ENCODE measurements at places on chromosomes 7 and 10. TPM values are rescaled to one million over a fixed set of nuclear protein-coding genes. Genes with fewer than 3 reads are reported as not detected.

FIS1 gene
- 489 TPM for polyA plus RNA-seq

DNA sequence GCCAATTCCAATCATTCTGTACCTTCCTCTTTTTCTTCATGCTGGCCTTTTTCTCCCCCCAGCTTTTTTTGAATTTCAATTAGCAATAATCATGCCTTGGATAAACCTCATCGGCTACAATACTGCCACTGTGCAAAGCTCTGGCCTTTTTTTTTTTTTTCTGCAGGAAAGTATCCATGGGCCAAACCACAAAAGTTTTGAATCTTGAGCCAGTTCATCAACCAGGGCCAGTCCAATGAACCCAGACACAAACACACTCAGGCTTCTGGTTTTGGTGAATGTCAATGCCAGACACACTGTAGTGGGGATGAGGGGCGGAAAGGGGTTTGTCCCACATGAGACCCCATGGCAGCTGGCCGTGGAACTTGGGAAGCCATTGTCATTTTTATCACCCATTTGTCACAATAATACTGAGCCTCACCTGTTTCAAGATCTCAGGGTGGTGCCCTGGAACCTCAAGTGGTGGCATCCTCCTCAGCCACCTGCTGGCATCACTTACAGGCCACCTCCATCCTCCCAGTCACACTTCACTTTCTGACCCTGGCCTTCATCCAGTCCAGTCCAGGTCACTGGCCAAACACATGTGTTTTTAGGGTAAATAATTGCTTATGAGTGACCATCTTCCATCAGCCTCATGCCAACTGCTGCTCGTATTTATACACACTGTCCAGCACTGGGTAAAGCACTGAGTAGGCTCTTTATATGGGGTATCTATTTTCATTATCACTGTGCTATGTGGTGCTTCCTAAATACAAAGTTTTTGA lies 40.8 kb upstream of the TSPAN33 start:
- H3K4me1 ChIP-seq: no peaks in the 10 kb centered on the region
- peaks cover 28% of the 10 kb centered on the region for H3K27me3 ChIP-seq
- no peak overlapping the region for H3K27ac ChIP-seq

SPDYE9 gene
- not detected for polyA plus RNA-seq

DNA sequence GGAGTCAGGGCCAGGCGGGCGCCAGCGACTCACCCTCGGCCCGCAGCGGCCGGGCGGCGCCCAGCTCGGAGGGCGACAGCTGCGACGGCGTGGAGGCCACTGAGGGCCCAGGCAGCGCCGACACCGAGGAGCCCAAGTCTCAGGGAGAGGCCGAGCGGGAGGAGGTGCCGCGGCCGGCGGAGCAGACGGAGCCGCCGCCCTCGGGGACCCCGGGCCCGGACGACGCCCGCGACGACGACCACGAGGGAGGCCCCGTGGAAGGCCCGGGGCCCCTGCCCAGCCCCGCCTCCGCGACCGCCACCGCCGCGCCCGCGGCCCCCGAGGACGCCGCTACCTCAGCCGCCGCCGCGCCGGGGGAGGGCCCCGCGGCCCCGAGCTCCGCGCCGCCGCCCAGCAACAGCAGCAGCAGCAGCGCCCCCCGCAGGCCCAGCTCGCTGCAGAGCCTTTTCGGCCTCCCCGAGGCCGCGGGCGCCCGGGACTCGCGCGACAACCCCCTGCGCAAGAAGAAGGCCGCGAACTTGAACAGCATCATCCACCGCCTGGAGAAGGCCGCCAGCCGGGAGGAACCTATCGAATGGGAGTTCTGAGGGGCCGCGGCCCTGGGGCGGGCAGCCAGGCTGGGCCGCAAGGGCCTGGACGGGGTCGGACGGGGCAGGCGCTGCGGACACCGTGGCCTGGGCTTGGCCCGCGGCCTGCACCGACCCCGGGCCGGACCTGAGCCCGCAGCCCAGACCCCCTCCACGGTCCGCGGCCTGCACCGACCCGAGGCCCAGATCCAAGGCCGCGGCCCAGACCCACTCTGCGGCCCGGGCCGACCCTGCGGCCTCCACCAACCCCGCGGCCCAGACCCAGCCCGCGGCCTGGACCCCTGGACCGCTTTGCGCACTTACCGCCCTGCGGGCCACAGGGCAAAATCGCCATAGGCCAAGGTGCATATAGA lies 37.9 kb upstream of the SH2B2 start:
- H3K36me3 ChIP-seq: peaks cover 14% of the 10 kb centered on the region
- no peak overlapping the region for H3K4me3 ChIP-seq
- H3K27ac ChIP-seq: no peak overlapping the region
- no peaks in the 10 kb centered on the region for H3K27me3 ChIP-seq
- no peaks in the 10 kb centered on the region for H3K4me1 ChIP-seq
- DNase-seq: no peak

MYO3A gene
- polyA plus RNA-seq: not detected

DNA sequence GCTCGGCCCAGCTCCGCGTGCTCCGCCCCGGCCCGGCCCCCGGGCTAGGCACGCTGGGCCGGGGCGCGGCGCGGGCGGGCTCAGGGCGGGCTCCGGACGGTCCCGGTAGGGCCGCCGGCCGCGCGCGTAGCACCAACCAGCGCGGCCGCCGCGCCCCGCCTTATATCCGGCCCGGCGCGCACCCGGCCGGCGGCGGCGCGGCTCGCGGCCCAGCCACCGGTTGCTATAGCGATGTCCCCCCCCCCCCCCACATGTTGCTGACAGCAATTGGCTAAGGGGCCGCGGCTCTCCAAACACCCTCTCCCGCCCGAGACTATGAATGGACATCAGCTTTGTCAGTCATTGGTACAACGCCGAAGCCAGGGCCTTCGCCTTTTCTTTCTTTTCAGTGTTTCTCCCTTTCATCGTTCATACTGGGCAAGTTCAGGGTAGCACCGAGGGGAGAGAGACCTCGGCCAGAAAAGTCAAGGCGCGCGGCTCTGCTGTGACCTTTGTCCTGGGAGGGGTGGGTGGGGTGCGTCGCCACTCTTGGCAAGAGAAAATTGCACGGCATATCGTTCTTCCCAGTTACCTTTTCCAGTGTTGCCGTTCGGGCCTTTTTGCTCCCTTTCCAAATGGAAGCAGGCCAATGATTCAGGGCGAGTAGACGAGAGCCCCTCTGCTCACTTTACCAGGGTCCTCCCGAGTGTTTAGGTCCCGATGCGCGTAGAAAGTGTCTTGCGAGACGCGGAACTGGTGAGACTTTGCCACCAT lies 354.2 kb downstream of the DNAJB6 start:
- H3K27me3 ChIP-seq: peaks cover 24% of the 10 kb centered on the region
- DNase-seq: no peak
- H3K4me1 ChIP-seq: no peaks in the 10 kb centered on the region
- H3K4me3 ChIP-seq: no peak overlapping the region
- H3K36me3 ChIP-seq: no peaks in the 10 kb centered on the region

PARD3 gene
- 13.1 TPM for polyA plus RNA-seq

DNA sequence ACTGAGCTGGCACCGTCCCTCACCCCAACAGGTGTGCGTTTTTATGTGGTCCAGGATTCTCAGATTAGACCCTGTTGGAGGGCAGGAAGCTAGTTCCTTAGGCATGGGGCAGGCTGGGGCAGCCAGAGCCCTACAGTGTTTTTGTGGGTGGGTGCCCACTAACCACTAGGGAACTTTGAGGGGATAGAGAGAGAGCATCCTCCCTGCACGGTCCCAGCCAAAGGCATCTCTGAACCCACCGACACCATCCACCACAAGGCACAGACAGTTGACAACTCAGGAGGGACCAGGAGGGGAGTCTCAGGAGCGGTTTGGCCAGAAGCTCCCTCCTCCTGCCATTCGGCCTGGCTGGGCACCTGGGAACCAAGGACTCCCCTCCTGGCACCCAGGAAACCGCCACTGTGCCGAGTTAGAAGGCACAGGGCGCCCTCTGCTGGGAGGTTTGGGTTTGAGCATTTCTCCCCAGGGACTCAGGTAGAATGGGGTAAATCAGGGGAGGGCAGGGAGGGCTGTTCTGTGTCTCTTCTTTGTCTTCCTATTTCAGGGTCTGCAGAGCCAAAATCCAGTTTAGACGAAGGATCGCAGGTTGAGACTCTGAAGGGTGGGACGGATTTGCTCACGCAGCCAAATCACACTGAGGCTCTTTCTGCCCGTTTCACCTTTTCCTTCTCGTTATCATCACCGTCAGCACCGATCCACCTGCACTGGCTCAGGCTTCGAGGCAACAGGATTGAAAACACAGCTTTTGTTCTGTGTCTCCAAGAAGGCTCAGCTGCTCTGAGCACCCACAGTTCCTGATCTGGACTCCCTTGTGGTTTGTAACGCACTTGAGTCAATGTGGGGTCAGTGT lies 84.8 kb upstream of the COL13A1 start:
- peaks cover 3% of the 10 kb centered on the region for H3K27me3 ChIP-seq
- peak; percentile 33 for DNase-seq
- no peak overlapping the region for H3K27ac ChIP-seq
- no peaks in the 10 kb centered on the region for H3K36me3 ChIP-seq

GRCh38 chr7:107180378-107180777 lies 11.6 kb downstream of the HBP1 start:
- no peak overlapping the region for H3K4me3 ChIP-seq
- H3K4me1 ChIP-seq: peaks cover 14% of the 10 kb centered on the region
- peak; percentile 88 for DNase-seq
- peaks cover 3% of the 10 kb centered on the region for H3K36me3 ChIP-seq
- no peaks in the 10 kb centered on the region for H3K27me3 ChIP-seq
- H3K27ac ChIP-seq: no peak overlapping the region

- H3K27ac ChIP-seq: no peak overlapping the region
- DNase-seq: no peak
- peaks cover 12% of the 10 kb centered on the region for H3K4me1 ChIP-seq
- no peaks in the 10 kb centered on the region for H3K27me3 ChIP-seq
Observed at GRCh38 chr10:73092830-73093229, 3.8 kb downstream of the P4HA1 start.

LRRC17 gene
- 250 TPM for polyA plus RNA-seq

DNA sequence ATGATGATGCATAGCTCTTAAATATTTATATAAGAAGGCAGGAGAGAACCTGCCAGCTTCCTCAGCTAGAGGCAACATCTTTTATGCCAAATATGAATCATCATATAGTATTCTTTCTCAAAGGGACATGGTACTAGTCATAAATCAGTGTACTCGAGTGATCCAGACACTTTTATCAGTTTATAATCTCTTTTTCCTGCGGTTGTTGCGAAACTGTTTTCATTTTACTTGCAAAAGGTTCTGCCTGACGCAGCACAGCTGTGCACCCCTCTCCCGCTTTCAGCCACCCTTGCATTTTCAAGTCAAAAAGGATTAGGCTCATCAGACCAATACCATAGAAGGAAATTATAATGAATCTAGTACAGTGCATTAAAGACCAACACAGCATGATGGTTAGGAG lies 332.3 kb upstream of the PRKCQ start:
- H3K27me3 ChIP-seq: peaks cover 4% of the 10 kb centered on the region
- H3K4me1 ChIP-seq: no peaks in the 10 kb centered on the region
- H3K36me3 ChIP-seq: no peaks in the 10 kb centered on the region
- no peak overlapping the region for H3K4me3 ChIP-seq
- H3K27ac ChIP-seq: no peak overlapping the region

GRCh38 chr7:43385856-43386255 lies 197.1 kb upstream of the STK17A start:
- no peaks in the 10 kb centered on the region for H3K4me1 ChIP-seq
- no peaks in the 10 kb centered on the region for H3K36me3 ChIP-seq
- peak; percentile 1 for DNase-seq
- no peak overlapping the region for H3K4me3 ChIP-seq
- no peak overlapping the region for H3K27ac ChIP-seq

ASB10 gene
- polyA plus RNA-seq: not detected

GRCh38 chr10:125102821-125103220 lies 57.5 kb downstream of the CTBP2 start:
- DNase-seq: no peak
- H3K4me3 ChIP-seq: no peak overlapping the region
- H3K27ac ChIP-seq: peak overlapping the region; percentile 8
- peaks cover 23% of the 10 kb centered on the region for H3K36me3 ChIP-seq
- no peaks in the 10 kb centered on the region for H3K27me3 ChIP-seq

RASA4B gene
- 7.7 TPM for polyA plus RNA-seq

GRCh38 chr10:11322698-11323097 lies 288.8 kb downstream of the USP6NL start:
- no peak overlapping the region for H3K27ac ChIP-seq
- H3K4me3 ChIP-seq: no peak overlapping the region
- no peaks in the 10 kb centered on the region for H3K36me3 ChIP-seq
- H3K4me1 ChIP-seq: peaks cover 4% of the 10 kb centered on the region
- DNase-seq: no peak

GRCh38 chr10:3811291-3811870 lies 26.4 kb upstream of the KLF6 start:
- H3K27ac ChIP-seq: peak overlapping the region; percentile 91
- peak overlapping the region; percentile 17 for H3K4me3 ChIP-seq
- no peaks in the 10 kb centered on the region for H3K27me3 ChIP-seq
- peak; percentile 71 for DNase-seq
- H3K4me1 ChIP-seq: peaks cover 33% of the 10 kb centered on the region

All from IMR-90 (cell line).